ENCODE measurements at places on chromosomes 7 and 10.

DNA sequence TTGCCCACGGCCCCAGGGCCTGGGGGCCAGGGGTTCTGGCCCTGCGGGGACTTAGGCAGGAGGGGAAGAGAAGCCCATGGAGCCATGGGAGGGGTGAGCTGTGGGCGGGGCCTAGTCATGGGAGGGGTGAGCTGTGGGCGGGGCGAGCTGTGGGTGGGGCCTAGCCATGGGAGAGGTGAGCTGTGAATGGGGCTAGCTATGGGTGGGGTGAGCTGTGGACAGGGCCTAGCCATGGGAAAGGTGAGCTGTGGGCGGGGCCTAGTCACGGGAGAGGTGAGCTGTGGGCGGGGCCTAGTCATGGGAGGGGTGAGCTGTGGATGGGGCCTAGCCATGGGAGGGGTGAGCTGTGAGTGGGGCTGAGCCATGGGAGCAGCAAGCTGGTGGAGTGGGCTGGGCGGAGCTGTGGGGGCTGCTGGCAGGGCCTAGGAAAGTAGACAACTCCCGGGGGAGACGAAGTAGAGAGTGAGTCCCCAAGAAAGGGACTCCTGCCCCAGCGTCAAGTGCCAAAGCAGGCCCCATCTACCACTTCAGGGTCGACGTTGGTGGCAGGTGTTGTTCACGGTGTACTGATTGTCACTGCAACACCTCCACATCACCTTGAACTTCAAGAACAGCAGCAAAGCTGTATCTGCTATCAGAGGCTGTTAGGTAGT, 19.2 kb upstream of the TTYH3 start:
- no peak for DNase-seq

- DNase-seq: no peak
Measured at GRCh38 chr10:121155742-121156474, 304.7 kb downstream of the WDR11 start.

DNA sequence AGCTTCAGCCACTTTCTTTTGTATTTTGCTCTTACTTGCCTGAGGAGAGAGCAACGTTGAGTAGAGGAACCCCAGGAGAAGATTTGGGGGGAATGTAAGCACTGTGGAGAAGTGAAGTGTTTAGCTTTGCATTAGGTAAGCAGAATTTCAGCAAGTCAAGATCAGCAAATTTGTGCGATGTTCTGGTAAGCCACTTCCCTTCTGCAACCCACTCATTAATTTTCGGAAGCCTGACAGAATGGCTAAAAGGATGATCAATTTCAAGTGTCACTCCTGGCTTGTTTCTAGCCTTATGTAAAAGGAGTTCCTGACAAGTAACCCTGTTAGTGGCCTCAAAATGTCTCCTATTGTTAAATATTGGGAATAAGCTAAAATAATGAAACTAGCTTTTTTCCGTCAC, 48.5 kb upstream of the NXPH1 start:
- DNase-seq: no peak

DNA sequence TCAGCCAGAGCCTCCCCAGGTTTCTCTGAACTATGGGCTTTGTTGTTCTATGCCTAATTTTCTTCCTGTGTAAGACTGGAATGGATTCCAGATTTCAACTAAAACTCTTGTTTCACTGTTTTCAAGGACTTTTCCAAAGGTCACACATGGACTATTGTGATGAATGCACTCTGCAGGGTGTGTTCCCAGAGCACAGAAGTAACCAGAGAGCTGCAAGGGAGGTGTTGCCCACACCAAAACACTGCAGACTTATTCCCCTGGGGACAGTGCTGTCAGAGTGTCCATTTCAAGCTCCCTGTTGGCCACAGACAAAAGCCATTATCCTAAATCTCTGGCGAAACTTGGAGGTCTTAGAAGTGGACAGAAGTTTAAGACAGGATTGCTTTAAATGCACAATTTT, 231.6 kb downstream of the TRIL start:
- DNase-seq: no peak

- no peak for DNase-seq
Measured at GRCh38 chr10:98226508-98227144, 41.4 kb downstream of the LOXL4 start.

DNA sequence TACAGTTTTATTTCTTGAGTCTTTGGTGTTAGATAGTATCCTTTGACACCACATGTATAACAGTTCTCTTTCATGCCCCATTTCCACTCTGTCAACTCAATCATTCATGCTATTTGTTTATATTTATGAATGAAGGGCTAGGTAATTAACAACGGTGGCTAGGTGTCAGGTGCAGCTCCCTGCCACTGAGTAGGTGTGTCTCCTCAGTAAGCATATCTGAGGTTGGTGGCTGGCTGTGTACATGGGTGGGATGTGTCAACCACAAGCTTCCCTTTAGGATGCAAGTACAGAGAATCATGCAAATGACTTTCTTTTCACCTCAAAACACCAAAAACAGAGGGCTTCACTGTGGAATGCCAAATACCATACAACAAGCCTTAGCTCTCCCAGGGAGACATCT, 83.4 kb downstream of the ZNF365 start:
- DNase-seq: peak; percentile 30

GRCh38 chr7:16027396-16027795, 340.9 kb upstream of the MEOX2 start:
- no peak for DNase-seq

- DNase-seq: no peak
Measured at GRCh38 chr7:4960363-4960762, 1.4 kb upstream of the MMD2 start.

DNA sequence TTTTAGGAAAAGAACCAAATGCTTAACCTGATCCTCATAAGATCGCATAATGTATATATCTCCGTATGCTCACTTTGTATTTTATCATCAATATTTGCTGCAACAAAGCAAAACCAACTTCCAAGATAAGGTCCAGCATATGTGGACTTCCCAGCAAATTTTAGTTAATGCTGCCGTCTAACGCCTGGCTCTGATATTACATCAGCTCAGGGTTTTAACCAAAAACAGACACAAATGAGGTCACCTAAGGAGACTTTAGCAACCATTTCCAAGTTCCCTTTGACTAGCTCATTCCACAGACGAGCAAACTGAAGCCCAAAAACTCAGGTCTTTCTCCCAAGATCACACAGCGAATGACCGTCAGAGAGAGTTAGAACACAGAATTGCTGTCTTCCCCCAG, 59.4 kb upstream of the UCN3 start:
- no peak for DNase-seq

- DNase-seq: peak; percentile 62
Measured at GRCh38 chr7:136086712-136087111, 109.6 kb upstream of the MTPN start.

GRCh38 chr7:107322015-107322414, 147.8 kb upstream of the GPR22 start:
- DNase-seq: no peak

- peak; percentile 55 for DNase-seq
Measured at GRCh38 chr7:141785706-141786552, 4.1 kb upstream of the TAS2R5 start.

DNA sequence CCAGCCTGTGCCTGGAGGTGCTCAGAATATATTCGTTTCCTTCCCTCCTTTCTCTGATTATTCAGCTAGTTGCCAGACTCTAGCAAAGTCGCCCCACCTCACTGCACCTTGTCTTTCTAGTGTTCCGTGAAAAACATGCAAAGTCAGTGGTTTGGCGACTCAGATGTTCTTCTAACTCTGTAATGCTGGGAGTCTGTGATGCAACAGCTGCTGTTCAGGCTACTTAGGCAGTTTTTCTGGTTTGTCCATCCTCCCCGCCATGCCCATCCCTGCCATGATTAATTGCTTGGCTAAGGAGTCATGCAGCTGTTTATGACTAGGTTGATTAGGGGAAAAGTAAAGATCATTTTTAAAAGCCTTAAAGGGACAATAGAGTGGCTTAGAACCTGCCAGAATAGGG, 99.4 kb downstream of the MTPN start:
- no peak for DNase-seq

GRCh38 chr10:58318346-58318745, 16.5 kb upstream of the UBE2D1 start:
- DNase-seq: no peak

DNA sequence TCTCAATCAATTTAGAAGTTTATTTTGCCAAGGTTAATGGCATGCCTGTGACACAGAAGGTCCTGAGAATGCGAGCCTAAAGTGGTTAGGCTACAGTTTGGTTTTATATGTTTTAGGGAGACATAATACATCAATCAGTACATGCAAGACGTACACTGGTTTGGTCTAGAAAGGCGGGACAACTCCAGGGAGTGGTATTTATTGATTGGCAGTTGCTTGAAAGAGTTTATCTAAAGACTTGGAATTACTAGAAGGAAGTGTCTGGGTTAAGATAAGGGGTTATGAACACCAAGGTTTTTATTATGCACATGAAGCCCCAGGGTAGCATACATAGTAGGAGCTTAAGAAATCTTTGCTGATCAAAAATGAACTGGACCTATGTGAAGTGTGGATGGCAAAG, 21.5 kb downstream of the NPVF start:
- DNase-seq: no peak

- no peak for DNase-seq
Measured at GRCh38 chr10:111482621-111483216, 405.9 kb downstream of the ADRA2A start.

DNA sequence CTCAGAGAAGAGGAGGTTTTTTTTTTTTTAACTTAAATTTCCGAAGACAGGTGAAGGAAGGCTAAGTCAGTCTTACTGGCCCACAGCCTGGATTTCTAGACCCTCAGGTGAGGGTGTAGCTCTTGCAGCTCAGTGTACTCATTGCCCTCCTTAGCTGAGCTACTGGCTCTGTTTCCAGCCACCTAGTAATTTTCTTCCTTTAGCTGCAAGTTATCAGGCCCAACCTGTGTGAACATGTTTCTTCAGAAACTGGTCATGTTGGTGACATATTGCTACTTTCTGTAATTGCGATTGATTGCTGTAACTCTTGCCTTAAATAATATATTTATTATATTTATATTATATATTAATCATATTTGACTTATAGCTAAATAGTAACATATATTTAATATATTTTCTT, 10.0 kb upstream of the TMEM229A start:
- no peak for DNase-seq

DNA sequence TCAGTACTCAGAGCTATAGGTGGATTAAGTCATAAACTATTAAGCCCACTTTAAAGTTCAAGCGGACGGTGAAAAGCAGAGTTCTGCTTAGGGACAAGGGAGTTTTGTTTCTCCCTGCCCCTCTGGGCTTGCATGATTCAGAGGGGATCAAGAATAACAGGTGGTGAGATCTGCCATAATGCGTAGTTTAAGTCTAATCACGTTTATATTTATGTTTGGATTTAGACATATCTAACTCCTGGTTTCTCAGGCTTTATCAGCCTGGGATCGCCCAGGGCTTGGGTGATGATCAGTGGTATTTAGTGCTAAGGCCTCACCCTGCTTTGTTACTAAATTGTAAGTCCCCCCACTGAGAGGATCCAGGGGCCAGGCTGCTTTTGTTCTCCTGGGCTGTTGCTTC, 335.4 kb upstream of the NRP1 start:
- no peak for DNase-seq

GRCh38 chr7:97873606-97874005, 1.4 kb upstream of the ASNS start:
- DNase-seq: no peak

- DNase-seq: no peak
Measured at GRCh38 chr7:152673897-152674296, 2.0 kb downstream of the XRCC2 start.

- no peak for DNase-seq
Measured at GRCh38 chr7:118352867-118353453, 128.5 kb downstream of the ANKRD7 start.

- no peak for DNase-seq
Measured at GRCh38 chr7:35437619-35438275, 183.8 kb upstream of the TBX20 start.

- DNase-seq: no peak
Measured at GRCh38 chr7:78280276-78280675, 481.7 kb downstream of the PHTF2 start.

- DNase-seq: no peak
Measured at GRCh38 chr7:128937271-128937646, 468 bp upstream of the IRF5 start.

DNA sequence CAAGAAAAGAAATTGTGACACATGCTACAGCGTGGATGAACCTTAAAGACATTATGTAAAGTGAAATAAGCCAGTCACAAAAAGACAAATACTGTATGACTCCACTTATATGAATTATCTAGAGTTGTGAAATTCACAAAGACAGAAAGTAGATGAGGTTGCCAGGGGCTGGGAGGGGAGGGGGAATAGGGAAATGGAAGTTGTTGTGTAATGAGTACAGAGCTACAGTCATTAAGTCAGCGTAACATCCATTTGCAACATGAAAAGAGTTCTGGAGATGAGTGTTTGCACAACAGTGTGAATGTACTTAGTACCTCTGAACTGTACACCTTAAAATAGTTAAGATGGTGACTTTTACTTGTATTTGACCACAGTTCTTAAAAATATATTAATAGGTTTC, 112.1 kb upstream of the CDK1 start:
- DNase-seq: no peak

DNA sequence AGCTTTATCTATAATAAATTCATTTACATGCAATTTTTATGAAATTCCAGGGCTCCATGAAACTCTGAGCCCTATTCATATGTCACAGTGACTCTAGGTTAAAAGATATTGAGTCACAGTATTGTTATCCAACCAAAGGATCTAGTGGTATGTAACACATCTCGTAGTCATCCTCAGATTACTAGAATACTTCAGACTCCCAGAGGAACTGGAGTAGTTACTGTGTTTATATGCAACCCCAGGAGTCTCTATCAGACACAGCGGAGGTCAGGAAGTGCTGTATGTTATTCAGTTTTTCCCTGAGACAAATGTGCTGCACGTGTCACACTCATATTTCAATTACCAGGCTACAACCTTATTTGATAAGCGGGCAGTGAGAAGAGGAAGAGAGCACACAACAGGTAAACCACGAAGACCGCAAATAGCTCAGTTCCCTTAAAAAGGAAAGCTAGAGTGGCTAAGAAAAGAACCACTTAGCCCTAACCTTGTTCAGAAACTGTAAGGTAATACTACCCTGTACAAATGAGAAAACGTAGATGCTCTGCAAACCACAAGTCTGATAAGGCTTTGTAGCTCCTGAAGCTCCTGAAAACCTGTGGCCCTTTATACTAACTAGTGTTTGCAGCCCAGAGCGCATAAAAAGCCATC, 114.0 kb upstream of the CNTNAP2 start:
- peak; percentile 22 for DNase-seq

DNA sequence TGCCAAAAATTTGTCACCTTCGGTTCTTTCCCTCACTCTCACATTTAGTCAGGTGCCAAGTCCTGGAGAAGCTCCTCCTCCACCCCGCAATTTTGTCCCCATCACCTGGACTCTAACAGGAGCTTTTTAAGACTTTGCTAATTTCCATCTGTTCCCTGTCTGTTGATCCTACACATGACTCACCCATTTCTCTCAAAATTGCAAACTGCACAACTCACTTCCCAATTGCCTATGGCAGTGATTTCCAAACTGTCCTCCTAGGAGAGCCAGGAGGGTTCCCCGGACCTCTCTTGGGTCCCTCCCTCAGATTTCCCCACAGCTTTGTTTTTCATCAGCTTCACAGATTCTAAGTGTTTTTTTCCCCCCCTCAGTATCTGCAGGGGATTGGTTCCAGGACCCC, 120.3 kb downstream of the WNT2 start:
- no peak for DNase-seq

- no peak for DNase-seq
Measured at GRCh38 chr7:46034056-46034768, 113.1 kb upstream of the IGFBP3 start.

All from B cell (primary cell).